ENCODE measurements at places on chromosomes 5 and 9.

GRCh38 chr9:2798423-2798822 lies 45.5 kb downstream of the PUM3 start:
- no peak for DNase-seq

- DNase-seq: peak; percentile 12
Observed at GRCh38 chr5:55096861-55097260, 5.6 kb upstream of the GZMA start.

DNA sequence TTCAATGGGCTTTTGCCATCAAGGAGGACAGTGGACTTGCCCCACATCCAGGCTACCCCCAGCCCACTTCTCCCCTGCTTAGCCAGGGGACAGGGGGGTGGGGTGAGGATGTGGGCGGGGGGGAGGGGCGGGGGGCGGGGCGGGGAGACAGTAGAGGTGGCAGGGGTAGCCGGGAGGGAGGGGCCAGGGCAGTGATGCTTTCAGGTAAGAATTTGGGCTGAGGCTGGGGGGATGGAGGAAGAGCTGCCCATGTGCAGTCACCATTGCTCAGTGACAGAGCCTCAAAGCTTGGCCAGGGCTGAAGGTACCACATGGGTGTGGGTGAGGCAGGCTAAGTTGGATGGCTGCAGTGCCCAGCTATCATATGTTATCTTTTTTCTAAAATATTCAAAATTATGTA lies 40.7 kb upstream of the HNRNPA0 start:
- DNase-seq: no peak

DNA sequence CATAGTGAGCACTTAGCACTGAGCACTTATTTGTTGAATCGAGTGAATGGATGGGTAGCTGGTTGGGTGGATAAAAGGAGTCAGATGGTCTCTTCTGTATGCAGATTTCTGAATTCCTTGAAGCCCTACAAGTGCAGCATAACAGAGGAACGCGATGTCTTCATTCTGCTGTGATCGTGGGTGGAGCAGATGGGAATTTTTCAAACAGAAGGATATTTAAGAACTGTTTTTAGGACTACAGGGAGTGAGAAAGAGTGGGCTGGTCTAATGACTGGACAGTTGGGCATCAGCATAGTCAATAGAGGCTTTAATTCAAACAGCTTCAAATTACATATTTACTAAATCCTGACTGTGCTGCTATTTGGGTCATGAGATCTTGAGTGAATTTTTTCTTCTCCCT lies 253.2 kb downstream of the CEMIP2 start:
- DNase-seq: no peak

DNA sequence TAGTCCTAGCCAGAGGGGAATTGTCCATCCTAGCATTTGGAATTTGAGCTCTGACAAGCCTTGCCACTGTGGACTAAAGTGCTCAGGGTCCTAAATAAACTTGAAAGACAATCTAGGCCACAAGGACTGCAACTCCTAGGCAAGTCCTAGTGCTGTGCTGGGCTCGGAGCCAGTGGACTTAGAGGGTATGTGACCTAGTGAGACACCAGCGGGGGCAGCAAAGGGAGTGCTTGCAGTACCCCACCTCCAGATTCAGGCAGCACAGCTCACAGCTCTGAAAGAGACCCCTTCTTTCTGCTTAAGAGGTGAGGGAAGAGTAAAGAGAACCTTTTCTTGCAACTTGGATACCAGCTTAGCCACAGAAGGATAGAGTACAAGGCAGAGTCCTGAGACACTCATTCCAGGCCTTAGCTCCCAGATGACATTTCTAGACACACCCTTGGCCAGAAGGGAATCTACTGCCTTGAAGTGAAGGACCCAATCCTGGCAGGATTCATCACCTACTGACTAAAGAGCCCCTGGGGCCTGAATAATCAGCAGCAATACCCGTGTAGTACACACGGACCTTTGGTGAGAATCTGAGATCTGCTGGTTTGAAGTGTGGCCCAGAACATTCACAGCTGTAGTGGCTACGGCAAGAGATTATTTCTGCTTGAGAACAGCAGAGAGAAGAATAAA lies 164.6 kb downstream of the CCDC171 start:
- DNase-seq: no peak

- no peak for DNase-seq
Observed at GRCh38 chr5:132364319-132364718, 5.2 kb upstream of the SLC22A5 start.

GRCh38 chr5:132353486-132353995 lies 16.0 kb upstream of the SLC22A5 start:
- DNase-seq: no peak

DNA sequence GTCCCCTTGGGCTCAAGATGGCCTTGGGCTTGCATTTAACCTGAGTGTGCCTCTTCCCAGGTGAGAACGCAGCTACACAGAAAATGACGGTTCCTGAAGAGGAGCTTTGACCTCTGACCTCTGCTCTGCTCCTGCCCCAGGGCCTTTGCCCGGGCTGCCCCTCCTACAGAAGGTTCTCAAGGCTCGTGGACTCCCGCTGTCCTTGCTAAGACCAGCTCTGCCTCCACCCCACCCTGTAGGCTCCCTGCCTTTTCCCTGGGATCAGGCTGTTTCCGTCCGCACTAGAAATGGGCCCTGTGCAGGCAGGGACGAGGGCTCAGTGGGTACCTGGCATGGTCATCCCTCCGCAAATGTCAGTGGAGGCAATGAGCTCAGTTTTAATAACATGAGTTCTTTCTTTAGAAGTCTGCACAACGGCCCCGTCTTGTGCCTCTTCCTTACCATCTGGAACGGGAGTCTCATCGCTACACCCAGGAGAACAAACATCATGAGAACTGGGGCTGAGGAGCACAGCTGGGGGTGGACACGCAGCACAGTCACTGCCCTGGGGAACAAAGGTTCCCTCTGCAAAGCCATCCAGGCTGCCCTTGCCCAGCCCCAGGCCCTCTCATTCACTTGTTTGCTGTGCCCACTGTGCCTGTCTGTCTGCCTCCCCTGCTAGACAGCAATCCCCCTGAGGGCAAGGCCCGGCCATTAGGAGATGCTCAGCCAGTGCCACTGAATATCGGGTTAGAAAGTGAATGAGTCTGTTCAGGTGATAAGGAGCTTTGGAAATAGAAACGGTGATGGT lies 26.7 kb upstream of the LPCAT1 start:
- peak; percentile 52 for DNase-seq

GRCh38 chr9:93148721-93149120 lies 14.7 kb upstream of the NINJ1 start:
- no peak for DNase-seq

GRCh38 chr5:138649316-138649720 lies 74.1 kb upstream of the HSPA9 start:
- DNase-seq: no peak

DNA sequence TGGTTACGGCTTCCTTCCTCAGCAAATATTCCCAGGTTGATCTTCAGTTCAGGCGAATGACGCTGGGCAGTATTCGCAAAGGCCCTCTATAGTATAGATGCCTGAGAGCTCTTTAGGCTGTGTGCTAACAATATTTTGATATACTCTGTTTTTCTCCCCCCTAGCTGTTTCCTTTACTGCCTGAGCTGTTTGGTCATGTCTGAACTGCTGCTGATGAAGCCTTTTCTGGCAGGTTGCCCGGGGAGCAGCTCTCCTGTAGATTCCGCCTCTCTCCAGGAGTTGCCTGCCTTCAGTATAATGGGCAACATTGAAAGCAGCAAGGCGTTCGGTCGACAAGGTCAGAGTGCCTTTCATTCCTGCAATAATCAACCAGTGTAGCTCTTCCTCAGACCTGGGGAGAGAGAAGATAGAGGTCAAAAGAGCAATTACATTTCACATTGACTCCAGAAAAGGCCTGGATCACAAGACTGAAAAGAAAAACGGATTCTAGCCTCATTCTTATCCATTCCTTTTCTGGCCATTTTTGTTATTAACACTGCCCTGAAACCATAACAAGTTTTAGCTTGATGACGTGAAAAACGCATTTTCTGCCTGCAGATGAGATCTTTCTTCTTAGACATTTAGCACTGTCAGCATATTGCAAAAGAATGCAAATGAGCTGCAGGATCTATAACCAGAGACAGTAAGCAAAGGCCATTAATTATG lies 60.1 kb upstream of the ZNF608 start:
- peak; percentile 86 for DNase-seq

DNA sequence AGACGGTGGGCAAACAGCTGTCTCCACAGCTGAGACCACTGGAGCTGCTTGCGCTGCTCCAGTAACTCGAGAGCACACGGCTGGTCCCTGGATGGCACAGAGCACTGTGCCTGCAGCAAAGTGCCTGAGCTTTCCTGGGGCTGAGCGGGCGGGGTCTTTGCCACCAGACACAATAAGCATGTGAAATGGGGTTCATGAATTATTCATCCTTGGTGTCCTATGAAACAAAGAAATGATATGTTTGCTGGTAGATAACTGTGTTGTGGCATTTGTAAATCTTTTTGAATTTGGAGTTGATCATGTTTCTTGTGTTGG lies 151.7 kb upstream of the MPDZ start:
- no peak for DNase-seq

GRCh38 chr5:71615809-71616208 lies 28.7 kb downstream of the MCCC2 start:
- no peak for DNase-seq

DNA sequence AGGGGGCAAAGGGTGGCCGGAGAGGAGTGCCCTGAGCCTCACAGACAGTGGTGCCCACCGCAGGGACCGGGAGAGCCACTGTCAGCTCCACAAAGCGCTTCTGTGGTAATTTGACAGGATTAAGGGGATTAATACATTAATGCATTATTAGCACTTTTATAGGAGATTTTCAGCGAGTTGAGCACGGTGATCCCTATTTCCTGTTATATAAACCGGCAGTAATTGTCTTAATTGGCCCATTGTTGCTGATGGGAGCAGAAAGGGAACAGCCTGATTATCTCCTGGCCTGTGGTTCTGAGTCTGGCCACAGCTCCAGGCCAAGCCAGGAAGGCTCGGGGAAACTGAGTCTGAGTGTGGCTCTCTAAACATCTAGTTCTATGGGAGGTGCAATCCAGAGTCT lies 423.6 kb downstream of the CDK5RAP2 start:
- DNase-seq: no peak

DNA sequence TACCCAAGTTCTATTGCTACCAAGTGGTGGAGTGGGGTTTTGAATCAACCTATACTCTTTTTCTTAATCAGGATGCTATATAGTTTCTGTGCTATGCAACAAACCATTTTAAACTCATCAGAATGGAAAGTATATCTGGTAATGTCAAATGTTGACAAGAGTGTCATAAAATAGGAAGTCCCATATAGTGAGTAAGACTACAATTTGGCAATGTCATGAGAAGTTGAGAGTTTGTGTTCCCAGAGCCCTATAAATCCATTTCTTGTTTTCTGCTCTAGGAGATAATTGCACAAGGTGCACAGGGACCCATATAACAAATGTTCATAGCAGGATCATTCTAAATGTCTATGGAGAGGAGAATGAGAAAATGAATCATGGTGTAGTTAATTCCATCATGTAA lies 109.8 kb upstream of the TXNDC8 start:
- DNase-seq: no peak

DNA sequence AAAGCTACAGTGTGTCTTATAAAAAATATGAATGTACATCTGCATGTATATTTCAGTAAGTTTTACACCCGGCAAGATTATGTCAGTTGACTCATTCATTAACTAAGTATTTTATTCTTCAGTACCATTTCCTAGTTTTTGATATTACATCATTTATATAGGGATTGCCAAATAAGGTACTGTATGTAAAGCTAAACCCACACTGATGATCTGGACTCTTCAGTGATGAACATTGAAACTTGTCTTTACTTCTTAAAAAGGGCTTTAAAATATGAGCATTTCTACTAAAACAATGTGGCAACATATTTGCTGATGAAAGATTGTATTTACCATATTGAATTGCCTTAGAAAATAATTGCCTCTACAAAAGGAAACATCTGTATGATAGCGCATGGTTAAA lies 151.8 kb upstream of the TLX3 start:
- no peak for DNase-seq

- DNase-seq: no peak
Observed at GRCh38 chr5:145221416-145221815, 613.7 kb downstream of the PRELID2 start.

DNA sequence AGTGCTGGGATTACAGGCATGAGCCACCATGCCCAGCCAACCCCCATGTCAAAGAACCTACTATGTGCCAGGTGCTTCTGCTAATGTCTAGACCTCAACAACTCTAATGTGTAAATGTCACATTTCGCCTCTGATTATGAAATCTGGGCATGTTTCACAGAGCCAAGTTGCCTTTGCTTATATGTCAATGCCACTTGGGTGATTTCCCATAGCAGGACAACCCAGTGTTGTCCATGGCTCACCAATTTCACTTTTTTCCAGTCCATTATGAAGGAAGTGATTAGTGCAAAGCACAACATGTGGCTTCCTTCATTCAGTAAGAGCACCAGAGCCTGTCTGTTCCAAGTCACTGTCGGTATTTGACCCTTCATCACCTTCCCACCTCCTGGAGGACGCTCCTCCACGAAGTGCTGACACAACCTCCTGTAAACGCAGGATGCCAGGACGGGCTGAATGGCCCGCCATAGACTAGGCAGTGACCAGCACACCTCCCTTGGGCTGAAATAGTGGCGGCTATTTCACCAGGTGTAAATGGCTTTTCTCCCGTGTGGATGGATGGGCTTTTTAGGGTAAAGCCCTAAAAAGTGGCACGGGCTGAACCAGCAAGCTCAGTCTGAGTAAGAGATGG lies 962 bp upstream of the PKN3 start:
- DNase-seq: no peak

DNA sequence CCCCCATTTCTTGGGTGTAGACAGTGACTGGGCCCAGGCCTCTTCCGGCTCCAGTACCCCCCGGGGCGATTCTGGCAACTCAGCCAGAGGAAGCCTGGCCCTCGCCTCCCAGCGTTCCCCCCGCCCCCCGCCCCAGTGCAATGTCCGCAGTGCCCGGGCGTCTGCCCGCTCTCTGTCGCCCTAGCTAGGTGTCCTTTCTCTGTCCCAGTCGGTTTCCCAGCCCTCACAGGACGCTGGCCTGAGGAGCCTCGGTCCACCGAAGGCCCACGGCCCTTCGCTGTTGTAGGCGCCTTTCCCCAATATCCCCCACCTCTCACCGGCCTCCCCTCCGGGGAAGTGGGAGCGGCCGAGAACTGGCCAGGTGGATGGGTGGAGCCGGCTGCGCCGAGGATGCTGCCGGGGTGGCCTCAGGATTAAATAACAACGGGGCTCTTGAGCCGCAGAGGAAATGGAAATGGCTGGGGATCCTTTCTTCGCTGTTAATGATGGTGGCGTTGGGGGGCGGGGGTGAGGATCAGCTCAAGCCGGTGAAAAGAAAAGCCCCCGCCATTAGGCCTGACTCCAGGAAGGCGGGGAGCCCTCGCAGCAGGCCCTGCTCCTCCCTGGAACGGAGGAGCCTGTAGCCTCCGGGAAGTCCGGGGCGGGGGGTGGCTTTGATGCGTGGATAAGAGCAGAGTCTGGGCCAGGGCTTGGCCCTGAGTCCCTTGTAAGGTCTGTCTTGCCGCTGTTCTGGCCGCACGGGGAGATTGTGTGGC lies 1.1 kb upstream of the SPRY4 start:
- peak; percentile 82 for DNase-seq

- DNase-seq: no peak
Observed at GRCh38 chr5:35354751-35355150, 124.5 kb upstream of the PRLR start.

Measured in HT-29 (cell line).